Lower lobe of right lung (tissue), 2 donors: ENCODE measurements at places on chromosomes 12 and 14. TPM values are rescaled to one million over a fixed set of nuclear protein-coding genes. Genes with fewer than 3 reads are reported as not detected.

GRCh38 chr12:42145197-42145549 lies 499 bp upstream of the GXYLT1 start:
- H3K27me3 ChIP-seq, result no peaks in the 10 kb centered on the region
- H3K36me3 ChIP-seq, result no peaks in the 10 kb centered on the region
- peak overlapping the region; percentile 86 for H3K27ac ChIP-seq
- peaks cover 35% of the 10 kb centered on the region for H3K4me1 ChIP-seq

DNA sequence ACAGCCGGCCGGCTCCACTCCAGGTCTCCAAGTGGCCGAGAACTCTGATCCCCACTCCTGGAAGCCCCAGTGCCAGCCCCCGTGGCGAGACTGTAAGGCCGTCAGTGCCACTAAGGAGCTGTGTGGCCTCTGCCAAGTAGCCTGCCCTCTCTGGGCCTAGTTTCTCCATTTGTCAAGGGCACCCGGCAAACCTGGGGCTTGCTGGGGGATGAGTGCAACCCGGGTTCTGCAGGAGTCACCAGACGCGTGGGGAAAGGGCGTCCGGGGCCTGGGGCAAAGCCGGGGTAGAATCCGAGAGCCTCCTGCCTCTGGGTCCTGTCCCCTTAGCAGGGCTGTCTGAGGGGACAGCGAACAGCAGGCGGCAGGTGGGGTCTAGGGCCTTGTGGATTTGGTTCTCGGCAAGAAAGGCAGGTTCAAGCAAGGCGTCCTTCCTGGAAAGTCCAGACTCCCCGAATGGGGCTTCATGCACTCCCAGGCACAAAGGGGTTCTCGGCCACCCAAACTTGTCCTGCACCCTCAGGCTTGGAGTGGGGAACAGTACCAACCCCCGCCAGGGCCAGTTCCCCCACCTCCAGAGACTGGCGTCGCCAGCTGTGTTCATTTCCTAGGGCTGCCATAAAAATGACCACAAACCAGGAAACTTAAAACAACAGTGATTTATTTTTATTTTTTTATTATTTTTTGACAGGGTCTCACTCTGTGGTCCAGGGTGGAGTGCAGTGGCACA lies 56.0 kb downstream of the NCOR2 start:
- H3K4me1 ChIP-seq, result peaks cover 87% of the 10 kb centered on the region
- H3K36me3 ChIP-seq, result peaks cover 11% of the 10 kb centered on the region
- H3K4me3 ChIP-seq, result no peak overlapping the region
- no peak for DNase-seq
- no peaks in the 10 kb centered on the region for H3K27me3 ChIP-seq

- no peaks in the 10 kb centered on the region for H3K36me3 ChIP-seq
- no peak for DNase-seq
- H3K27me3 ChIP-seq, result no peaks in the 10 kb centered on the region
- H3K27ac ChIP-seq, result peak overlapping the region; percentile 54
These were observed 24.8 kb downstream of the NUAK1 start for GRCh38 chr12:106113824-106114446.

DNA sequence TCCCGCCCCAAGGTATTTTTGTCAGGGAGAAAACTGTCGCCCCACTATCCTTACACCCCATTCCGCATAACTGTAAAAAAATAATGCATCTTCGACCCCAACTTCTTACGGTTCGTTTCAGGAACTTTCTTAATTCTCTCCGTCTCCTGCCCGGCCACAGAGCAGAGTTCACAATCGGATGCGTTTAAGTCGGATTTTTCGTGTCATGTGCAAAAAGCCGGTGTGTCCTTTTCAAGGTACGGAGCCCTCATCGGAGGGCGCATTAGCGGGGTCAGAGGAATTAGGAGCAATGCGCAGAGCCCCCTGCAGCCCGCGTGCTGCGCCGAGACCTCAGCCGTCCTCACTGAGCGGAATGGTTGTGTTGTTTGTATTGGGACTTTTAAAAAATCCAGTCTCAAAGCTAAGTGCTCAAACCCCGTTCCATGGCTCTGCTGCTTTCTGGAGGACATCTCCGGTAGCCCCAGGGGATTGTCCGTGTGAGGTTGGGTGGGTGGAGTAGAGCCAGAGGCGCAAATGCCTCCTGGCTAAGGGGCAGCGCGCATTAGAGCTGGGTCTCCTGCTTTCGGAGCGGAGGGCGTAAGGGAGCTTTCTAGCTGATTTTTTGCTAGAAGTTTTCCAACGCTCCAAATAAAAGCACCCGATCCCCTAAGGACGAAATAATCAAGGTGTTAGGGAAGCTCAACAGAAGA lies 3.9 kb upstream of the GSC start:
- no peak for DNase-seq
- H3K36me3 ChIP-seq, result no peaks in the 10 kb centered on the region
- H3K4me1 ChIP-seq, result peaks cover 11% of the 10 kb centered on the region
- H3K4me3 ChIP-seq, result no peak overlapping the region
- H3K27ac ChIP-seq, result no peak overlapping the region

DNA sequence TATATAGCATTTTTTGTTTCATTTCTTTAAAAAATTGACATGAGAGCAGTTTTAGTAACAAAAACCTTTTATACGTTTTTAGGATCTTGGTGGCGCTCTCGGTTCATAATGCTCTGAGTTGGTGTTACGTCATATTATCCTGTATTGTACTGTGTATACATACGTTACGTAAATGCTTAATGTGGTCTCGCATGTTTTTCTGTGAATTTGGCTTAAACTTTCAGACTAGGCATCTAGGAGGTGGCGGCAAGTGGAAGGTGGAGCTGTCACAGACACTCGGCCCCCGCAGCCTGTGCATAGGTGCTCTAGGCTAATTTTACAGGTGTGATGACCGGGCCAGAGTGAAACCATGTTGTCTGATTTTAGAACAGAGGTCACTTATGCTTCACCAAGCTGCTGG lies 60.0 kb downstream of the PPP2R5C start:
- no peak overlapping the region for H3K4me3 ChIP-seq
- DNase-seq, result no peak
- H3K27ac ChIP-seq, result peak overlapping the region; percentile 51
- H3K27me3 ChIP-seq, result no peaks in the 10 kb centered on the region

GRCh38 chr12:116599285-116600136 lies 40.3 kb downstream of the MAP1LC3B2 start:
- H3K27me3 ChIP-seq, result no peaks in the 10 kb centered on the region
- H3K27ac ChIP-seq, result peak overlapping the region; percentile 81
- no peaks in the 10 kb centered on the region for H3K36me3 ChIP-seq
- peak overlapping the region; percentile 43 for H3K4me3 ChIP-seq
- peaks cover 26% of the 10 kb centered on the region for H3K4me1 ChIP-seq

TSPAN31 gene
- total RNA-seq, result 41.1 TPM

SENP1 gene
- total RNA-seq, result 17.2 TPM

MVK gene
- total RNA-seq, result 25.1 TPM

KRT82 gene
- not detected for total RNA-seq

IRAK3 gene
- 50.7 TPM for total RNA-seq

CCDC197 gene
- total RNA-seq, result not detected

SERPINA9 gene
- total RNA-seq, result not detected
